ENCODE measurements at places on chromosomes 7 and 10.

- DNase-seq, result no peak
These were observed 67.9 kb downstream of the PTPRN2 start for GRCh38 chr7:158519633-158520174.

GRCh38 chr10:49594594-49594993, 15.5 kb upstream of the SLC18A3 start:
- DNase-seq, result peak; percentile 61

DNA sequence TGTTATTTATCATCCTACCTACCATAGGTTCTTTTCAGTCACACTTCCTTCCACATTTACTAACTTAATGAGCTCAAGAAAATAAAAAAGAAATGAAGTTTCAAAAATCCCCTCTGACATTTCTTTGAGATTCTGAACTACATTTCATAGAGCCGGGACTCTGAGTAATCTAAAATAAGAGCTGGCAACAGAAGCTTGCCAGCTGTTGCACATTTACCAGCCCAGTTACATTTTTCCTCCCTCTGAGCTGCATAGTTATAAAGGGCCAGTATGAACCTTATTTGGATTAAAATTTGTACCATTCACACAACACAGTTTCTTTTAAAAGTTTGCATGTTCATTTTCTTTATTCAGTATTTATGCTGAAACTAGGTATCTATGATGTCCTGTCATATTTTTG, 119.5 kb upstream of the CAV2 start:
- DNase-seq, result peak; percentile 44

DNA sequence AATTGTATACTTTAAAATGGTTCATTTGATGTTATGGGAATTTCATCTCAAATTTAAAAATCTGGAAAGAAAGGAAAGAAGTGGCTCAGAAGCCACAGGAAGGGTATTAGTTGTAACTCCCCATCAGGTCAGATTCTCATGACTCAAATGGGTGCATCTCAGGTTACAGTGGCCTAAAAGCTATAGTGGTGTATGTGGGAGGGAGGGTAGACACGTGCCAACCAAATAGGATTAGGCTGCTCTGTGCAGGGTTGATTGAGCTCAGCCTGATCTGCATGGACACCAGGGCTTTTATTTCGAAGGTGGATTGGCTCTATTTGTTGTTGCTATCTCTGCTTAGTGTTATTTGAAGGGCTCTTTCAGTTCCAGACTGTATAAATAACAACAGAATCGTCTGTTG, 121.5 kb upstream of the PRR15 start:
- peak; percentile 17 for DNase-seq

GRCh38 chr10:93745408-93746065, 12.2 kb upstream of the LGI1 start:
- peak; percentile 42 for DNase-seq

Measured in fibroblast of skin of scalp (primary cell).